ENCODE measurements at places on chromosomes 7 and 10.

GRCh38 chr7:108285003-108285368 lies 154.8 kb upstream of the LAMB4 start:
- DNase-seq, result no peak

- DNase-seq, result no peak
Measured at GRCh38 chr7:70616211-70616610, 515.7 kb upstream of the GALNT17 start.

GRCh38 chr7:129386506-129386905 lies 47.7 kb upstream of the STRIP2 start:
- no peak for DNase-seq

DNA sequence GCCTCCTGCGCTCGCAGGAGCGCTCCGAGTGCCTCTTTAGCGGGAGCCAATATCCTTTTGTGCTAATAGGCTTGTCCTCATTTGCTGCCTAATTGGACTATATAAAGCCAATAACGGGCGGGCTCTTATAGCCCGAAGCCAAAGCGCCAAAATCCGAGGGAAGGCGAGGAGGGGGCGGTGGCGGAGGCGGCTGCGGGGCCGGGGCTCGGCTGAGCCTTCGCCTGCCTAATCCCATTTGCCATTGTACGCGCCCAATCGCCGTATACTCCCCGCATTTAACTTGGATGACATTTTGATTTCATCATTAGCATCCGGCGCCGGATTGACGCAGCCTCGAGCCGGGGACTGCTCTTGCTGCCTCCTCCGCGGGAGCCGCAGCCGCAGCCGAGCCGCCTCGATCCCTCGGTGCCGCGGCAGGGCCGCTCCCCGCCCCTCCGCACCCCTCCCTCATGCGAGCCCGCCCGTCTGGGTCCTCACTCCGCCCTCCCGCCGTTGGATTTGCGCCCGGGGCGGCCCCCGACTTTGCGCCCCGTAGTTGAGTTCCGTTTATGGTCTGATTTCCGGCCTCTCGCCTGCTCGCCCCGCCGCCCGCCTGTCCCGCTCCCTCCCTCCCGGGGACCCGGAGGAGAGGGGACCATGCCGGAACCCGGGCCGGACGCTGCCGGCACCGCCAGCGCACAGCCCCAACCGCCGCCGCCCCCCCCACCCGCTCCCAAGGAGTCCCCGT lies at the start of gene HMX3:
Gene HMX3, plus strand, starts transcription at position 556 of the 727 bp plus-strand sequence. Its CDS starts 81 bp downstream, at position 637.
- no peak for DNase-seq

DNA sequence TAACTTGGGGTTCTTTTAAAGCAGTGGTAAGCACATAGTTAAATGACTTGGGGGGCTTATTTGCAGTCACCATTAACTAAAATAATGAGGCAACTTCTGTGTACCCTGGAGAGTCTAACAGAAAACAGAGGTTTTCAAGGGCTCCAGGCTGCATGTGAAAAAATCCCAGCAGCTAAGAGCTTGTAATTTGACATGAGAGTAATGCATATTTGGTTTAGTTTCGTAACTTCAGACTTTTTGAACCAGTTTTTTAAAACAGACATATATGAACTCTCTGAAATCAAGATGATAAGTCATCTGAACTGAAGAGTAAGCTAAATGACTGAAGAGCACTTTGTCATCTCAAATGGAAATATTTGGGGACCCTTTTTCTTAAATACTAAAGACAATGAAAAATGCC lies 40.2 kb upstream of the IFRD1 start:
- no peak for DNase-seq

All from 8988T (cell line).